ENCODE measurements at places on chromosomes 4 and X.

- H3K27me3 ChIP-seq: no peaks in the 10 kb centered on the region
- no peaks in the 10 kb centered on the region for H3K36me3 ChIP-seq
- no peak overlapping the region for H3K27ac ChIP-seq
- H3K4me1 ChIP-seq: no peaks in the 10 kb centered on the region
- H3K4me3 ChIP-seq: no peak overlapping the region
- no peak for DNase-seq
Observed at GRCh38 chrX:19742826-19743225, 144.6 kb downstream of the SH3KBP1 start.

DNA sequence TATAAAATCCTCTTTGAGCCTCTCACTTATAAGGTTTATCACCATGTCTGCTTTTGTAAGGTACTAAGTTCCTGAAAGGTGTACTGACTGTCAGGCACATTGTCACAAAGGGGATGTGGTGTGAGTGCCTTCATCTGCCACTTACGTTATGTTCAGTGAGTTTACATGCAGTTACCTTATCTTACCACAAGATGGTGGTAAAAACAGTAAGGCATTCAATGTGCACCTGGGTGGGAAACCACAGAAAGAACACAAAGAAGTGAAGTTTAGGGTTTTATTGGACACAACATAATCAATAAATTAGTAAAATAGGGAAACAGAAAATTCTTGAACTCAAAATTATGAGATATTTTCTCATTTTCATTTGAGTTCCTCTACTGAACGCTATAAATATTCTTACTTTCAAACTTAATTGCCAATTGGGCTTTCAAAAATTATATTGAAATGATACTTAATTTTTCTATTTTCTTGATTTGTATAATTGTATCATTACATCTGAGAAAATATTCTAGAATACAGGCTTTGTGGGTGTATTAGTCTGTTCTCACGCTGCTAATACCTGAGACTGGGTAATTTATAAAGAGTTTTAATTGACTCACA lies 650.8 kb downstream of the PCDH7 start:
- DNase-seq: peak; percentile 32
- H3K4me1 ChIP-seq: no peaks in the 10 kb centered on the region
- H3K27ac ChIP-seq: no peak overlapping the region
- H3K4me3 ChIP-seq: no peak overlapping the region
- H3K36me3 ChIP-seq: no peaks in the 10 kb centered on the region

- no peaks in the 10 kb centered on the region for H3K4me1 ChIP-seq
- H3K36me3 ChIP-seq: no peaks in the 10 kb centered on the region
- H3K27ac ChIP-seq: no peak overlapping the region
- H3K4me3 ChIP-seq: no peak overlapping the region
Observed at GRCh38 chr4:138596896-138597295, 354.7 kb upstream of the SLC7A11 start.

DNA sequence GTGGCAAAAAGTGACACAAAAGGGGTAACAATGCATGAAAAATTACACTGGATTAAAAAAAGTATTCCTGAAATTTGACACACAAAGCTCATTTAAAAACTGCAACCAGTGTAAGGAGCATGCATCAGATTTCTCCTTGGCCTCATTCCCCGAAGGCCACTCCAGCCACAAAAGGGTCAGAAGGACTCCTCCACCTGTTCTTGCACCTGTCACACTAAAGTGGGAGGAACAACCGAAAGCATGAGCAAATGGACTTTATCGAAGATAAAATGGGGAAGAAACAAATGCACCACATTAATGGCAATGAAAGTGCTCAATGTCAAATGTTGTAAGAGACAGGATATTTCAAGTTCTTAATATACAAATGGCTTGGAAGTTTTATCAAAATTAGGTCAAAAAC lies 88.2 kb downstream of the ADGRA3 start:
- no peaks in the 10 kb centered on the region for H3K4me1 ChIP-seq
- no peak overlapping the region for H3K27ac ChIP-seq

GRCh38 chrX:40085714-40086113 lies 12.0 kb downstream of the BCOR start:
- no peaks in the 10 kb centered on the region for H3K27me3 ChIP-seq
- peaks cover 50% of the 10 kb centered on the region for H3K4me1 ChIP-seq
- H3K27ac ChIP-seq: peak overlapping the region; percentile 54
- no peak for DNase-seq
- no peak overlapping the region for H3K4me3 ChIP-seq

GRCh38 chrX:18542131-18542530 lies 116.7 kb downstream of the CDKL5 start:
- no peaks in the 10 kb centered on the region for H3K36me3 ChIP-seq
- H3K4me1 ChIP-seq: no peaks in the 10 kb centered on the region
- H3K27ac ChIP-seq: no peak overlapping the region
- no peak overlapping the region for H3K4me3 ChIP-seq
- no peak for DNase-seq

Data from Panc1 (cell line).